ENCODE measurements at places on chromosomes 1 and 21.

- no peak for DNase-seq
These were observed 3.2 kb upstream of the ADIPOR1 start for GRCh38 chr1:202961220-202961880.

- no peak for DNase-seq
These were observed 18.1 kb downstream of the HDAC1 start for GRCh38 chr1:32309960-32310359.

- no peak for DNase-seq
These were observed 31.6 kb downstream of the OSBPL9 start for GRCh38 chr1:51648180-51649109.

GRCh38 chr1:1166642-1167397 is 6.9 kb upstream of the TTLL10 start:
- no peak for DNase-seq

DNA sequence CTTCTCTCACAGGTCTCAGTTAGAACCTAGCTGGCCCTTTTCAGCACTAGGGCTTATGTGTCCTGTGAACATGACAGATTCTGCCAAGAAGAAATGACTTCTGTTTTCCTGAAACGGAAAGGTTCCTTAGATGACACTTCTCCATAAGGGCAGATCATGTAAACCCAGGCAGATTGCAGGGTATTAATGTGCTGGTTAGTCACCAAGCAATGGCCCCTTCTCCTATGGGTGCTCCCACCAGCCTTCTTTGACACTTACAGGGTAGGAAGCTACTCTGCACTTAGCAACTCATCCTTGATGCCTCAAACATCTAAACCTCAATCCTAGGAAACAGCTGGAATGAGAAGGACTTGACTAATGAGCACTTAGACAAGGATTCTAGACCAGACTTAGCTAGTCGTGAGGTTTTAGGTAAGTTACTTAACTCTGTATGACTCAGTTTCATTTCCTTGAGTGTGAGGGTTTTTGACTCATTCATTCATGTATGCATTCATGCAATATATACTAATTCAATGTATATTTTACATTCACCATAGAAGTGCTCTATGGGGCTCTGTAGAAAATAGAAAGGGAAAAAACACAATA is 74.1 kb upstream of the PLXNA2 start:
- no peak for DNase-seq

Measured in activated CD8-positive, alpha-beta memory T cell treated with anti-CD3 and anti-CD28 coated beads for 24 hours (primary cell).